Activated naive CD8-positive, alpha-beta T cell treated with anti-CD3 and anti-CD28 coated beads, Interleukin-2, amount 10 ng/mL, durations not matched to agents 7 days and 5 days (primary cell): ENCODE measurements at places on chromosomes 7 and 10. TPM values are rescaled to one million over a fixed set of nuclear protein-coding genes. Genes with fewer than 3 reads are reported as not detected.

Gene DKK1
- total RNA-seq, result not detected

DNA sequence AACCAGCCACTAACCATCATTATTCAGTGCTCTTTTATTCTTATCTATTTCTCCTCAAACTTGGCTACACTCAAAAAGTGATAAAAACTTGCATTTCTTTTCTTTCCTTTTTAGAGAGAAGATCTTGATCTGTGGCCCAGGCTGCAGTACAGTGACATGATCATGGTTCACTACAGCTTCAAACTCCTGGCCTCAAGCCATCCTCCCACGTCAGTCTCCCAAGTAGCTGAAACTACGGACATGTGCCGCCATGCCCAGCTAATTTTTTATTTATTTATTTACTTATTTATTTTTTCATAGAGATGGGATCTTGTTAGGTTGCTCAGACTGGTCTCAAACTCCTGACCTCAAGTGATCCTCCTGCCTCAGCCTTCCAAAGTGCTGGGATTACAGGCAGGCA lies 24.6 kb upstream of the TMEM248 start:
- no peaks in the 10 kb centered on the region for H3K4me1 ChIP-seq
- peaks cover 2% of the 10 kb centered on the region for H3K36me3 ChIP-seq
- H3K4me3 ChIP-seq, result no peak overlapping the region

Gene GCK
- 0.30 TPM for total RNA-seq

DNA sequence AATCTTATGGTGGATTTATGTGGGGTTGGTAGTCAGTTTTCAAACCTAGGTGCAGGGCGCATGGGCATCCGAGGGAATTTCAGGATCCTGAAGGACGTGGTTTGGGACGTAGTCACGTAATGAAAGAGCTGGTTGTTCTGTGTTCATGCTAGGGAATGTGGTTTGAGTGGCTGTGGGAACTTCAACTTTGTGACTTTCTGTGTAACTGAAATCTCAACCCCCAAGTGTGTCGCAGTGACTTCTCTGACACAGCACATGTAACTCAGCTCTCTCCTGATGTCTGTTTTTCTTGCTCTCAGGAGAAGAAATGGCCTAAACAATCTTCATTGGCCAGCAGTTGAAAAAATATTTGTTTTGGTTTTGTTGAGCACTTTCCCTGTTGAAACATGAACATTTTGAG lies 199.0 kb downstream of the PTEN start:
- H3K27me3 ChIP-seq, result no peaks in the 10 kb centered on the region
- peaks cover 7% of the 10 kb centered on the region for H3K36me3 ChIP-seq

Gene DYDC1
- not detected for total RNA-seq

- DNase-seq, result no peak
- no peak overlapping the region for H3K27ac ChIP-seq
- no peaks in the 10 kb centered on the region for H3K36me3 ChIP-seq
- H3K4me3 ChIP-seq, result no peak overlapping the region
- H3K27me3 ChIP-seq, result no peaks in the 10 kb centered on the region
Measured at GRCh38 chr7:148905093-148905666, 21.1 kb upstream of the EZH2 start.

DNA sequence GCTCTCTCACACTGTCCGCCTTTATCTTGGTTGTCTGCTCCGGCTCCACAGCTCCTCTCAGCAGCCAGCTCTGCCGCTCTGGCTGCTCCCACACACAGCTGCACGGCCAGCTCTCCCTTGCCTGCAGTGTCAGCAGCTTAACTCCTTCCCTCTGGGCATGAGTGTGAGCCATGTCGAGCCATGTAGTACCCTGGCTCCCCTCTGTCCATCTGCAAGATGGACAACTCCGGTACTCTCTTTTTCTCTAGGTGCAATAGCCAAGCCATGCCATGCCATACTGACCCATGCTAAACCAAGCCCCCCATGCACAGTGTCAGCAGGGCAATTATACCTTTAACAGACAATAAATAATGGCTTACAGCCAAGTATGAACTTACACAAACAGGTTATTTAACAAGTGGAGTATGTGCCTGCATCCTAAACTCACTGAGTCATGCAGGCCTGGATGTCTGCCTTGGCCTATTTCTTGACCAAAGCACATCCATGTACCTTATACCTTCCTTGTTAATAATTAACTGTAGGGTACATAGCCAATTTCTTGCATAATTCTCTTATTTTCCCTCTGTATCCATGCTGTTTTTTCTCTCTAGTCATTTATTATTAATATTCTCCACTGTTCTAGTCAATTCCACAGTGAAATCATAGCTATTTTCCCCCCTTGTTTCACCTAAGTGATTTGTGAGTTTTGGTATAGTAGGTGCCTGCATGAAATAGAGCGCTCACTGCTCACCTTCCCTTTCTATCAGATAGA lies 170.9 kb downstream of the CDK14 start:
- no peaks in the 10 kb centered on the region for H3K27me3 ChIP-seq
- H3K4me1 ChIP-seq, result no peaks in the 10 kb centered on the region
- H3K27ac ChIP-seq, result no peak overlapping the region
- no peaks in the 10 kb centered on the region for H3K36me3 ChIP-seq
- no peak for DNase-seq

DNA sequence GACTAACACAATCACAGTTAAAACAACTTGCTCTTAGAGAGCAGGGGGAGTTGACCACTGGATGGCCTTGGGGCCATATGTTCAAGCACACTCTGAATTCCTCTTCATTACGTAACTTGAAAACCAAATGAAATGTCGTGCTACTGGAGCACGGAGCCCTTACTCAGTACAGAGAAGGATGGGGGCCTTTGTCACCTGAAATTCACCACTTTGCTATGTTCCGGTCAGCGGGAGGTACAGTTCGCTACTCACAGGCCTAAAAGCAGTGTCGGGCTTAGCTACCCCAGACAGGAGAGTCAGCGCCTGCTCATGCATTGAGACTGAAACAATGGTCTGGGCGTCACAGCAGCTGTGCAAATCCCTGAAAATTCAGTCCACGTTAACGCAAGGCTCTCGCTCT lies 39.6 kb downstream of the GLI3 start:
- H3K27me3 ChIP-seq, result peaks cover 5% of the 10 kb centered on the region
- no peak for DNase-seq
- H3K36me3 ChIP-seq, result no peaks in the 10 kb centered on the region
- no peak overlapping the region for H3K27ac ChIP-seq

- no peaks in the 10 kb centered on the region for H3K27me3 ChIP-seq
- H3K27ac ChIP-seq, result peak overlapping the region; percentile 96
- H3K36me3 ChIP-seq, result peaks cover 6% of the 10 kb centered on the region
Measured at GRCh38 chr10:114526126-114526503, 121.8 kb upstream of the AFAP1L2 start.

DNA sequence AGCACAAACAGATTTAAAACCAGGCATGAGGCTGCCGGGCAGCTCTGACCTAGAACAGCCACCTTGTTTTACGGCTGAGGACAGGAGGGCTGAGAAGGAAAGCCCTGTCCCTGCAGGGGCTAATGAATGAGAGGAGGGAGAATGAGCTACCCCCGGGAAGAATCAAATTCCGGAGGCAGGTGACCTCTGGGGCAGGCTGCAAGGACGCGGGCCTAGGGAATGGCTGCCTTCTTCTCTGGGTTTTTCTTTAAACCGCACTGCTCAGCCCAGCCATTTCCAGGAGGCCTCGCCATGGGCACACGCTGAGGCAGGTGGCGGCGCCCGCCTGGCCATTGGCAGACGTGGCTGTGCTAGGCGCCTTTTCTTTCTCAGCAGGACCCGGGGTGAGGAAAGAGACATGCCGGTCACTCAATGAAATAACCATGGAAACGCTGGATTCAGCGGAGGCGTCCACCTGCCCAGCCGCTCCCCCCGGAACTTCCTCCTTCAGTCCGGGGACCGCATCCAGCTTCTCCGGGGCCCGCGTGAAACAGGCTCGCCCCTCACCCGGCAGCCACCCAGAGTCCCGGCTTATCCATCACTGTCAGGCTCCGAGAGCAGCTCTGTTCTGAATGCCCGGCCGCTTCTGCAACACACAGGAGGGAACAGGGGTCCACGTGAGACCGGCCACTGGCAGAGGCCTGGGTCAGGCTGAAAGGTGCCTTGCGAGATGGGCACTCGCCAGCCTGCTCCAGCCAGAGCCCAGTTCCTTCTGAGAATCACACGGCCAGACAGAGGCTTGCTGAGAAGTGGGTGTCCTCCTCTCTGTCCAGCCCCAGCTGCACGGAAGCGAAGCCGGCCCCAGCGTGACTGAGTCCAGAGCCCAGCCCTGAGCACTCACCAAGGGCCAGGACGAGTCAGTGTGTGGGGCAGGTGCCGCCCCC lies 82.1 kb downstream of the PDGFA start:
- H3K27me3 ChIP-seq, result no peaks in the 10 kb centered on the region
- H3K27ac ChIP-seq, result no peak overlapping the region
- H3K4me1 ChIP-seq, result no peaks in the 10 kb centered on the region

- no peaks in the 10 kb centered on the region for H3K4me1 ChIP-seq
- no peak overlapping the region for H3K27ac ChIP-seq
- no peak overlapping the region for H3K4me3 ChIP-seq
- DNase-seq, result peak; percentile 20
- no peaks in the 10 kb centered on the region for H3K36me3 ChIP-seq
- no peaks in the 10 kb centered on the region for H3K27me3 ChIP-seq
Measured at GRCh38 chr10:125003901-125004467, 62.1 kb downstream of the ZRANB1 start.

- no peak overlapping the region for H3K27ac ChIP-seq
- H3K36me3 ChIP-seq, result peaks cover 8% of the 10 kb centered on the region
- no peaks in the 10 kb centered on the region for H3K27me3 ChIP-seq
- DNase-seq, result no peak
Measured at GRCh38 chr7:30403477-30403876, 75.1 kb downstream of the NOD1 start.

DNA sequence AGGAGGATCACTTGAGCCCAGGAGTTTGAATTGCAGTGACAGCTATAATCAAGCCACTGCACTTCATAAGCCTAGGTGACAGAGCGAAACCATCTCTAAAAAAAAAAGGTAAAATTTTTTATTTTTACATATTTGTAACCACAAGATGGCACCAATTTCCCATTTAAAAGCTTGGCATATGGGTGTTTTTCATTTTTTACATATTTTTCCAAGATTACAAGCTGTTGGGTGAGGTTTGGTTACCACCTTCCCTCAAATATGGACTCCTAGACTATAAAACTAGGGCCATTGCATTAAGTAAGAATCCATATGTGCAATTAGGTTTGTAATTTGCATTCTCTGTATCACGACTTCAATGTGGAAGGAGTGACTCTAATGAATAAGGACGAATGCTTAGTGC lies 129.3 kb upstream of the ACBD5 start:
- no peaks in the 10 kb centered on the region for H3K36me3 ChIP-seq
- H3K27me3 ChIP-seq, result no peaks in the 10 kb centered on the region
- no peak for DNase-seq
- H3K27ac ChIP-seq, result no peak overlapping the region
- no peaks in the 10 kb centered on the region for H3K4me1 ChIP-seq
- no peak overlapping the region for H3K4me3 ChIP-seq

Gene PTF1A
- total RNA-seq, result not detected

GRCh38 chr7:33578881-33579672 lies 326.3 kb upstream of the BMPER start:
- H3K36me3 ChIP-seq, result no peaks in the 10 kb centered on the region
- H3K4me3 ChIP-seq, result no peak overlapping the region
- H3K27me3 ChIP-seq, result no peaks in the 10 kb centered on the region
- no peak for DNase-seq
- H3K27ac ChIP-seq, result no peak overlapping the region

GRCh38 chr10:128060341-128061250 lies 65.6 kb downstream of the MKI67 start:
- H3K36me3 ChIP-seq, result peaks cover 43% of the 10 kb centered on the region
- no peak for DNase-seq
- H3K27ac ChIP-seq, result peak overlapping the region; percentile 75
- H3K4me3 ChIP-seq, result no peak overlapping the region

Gene SLC29A3
- 5.8 TPM for total RNA-seq

- H3K4me3 ChIP-seq, result no peak overlapping the region
- peaks cover 9% of the 10 kb centered on the region for H3K36me3 ChIP-seq
- H3K4me1 ChIP-seq, result peaks cover 11% of the 10 kb centered on the region
Measured at GRCh38 chr7:26180792-26181198, 19.8 kb downstream of the HNRNPA2B1 start.

- no peaks in the 10 kb centered on the region for H3K36me3 ChIP-seq
- peaks cover 10% of the 10 kb centered on the region for H3K4me1 ChIP-seq
- H3K27me3 ChIP-seq, result peaks cover 16% of the 10 kb centered on the region
- no peak overlapping the region for H3K4me3 ChIP-seq
- no peak overlapping the region for H3K27ac ChIP-seq
Measured at GRCh38 chr10:92787557-92788152, 60.7 kb upstream of the EXOC6 start.

Gene SPDYE6
- total RNA-seq, result not detected

DNA sequence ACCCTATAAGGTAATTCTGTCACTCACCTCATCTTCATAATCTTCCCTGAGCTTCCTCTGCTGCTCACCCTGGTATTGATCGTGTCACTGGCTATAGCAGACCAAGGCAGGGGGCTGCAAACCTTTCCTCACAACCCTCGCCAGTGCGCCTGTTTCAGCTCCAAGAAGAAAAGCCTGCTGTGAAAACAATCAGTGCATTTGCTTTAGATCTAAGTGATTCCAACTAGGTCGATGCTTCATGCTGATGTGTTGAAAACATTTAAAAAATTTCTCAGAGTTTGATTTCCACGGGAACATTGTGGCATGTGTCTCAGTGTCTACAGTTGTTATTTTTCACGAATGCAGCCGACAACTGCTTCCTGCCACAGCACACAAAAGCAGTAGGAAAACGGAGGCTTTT lies 27.3 kb downstream of the POU6F2 start:
- H3K27me3 ChIP-seq, result no peaks in the 10 kb centered on the region
- H3K27ac ChIP-seq, result no peak overlapping the region
- no peaks in the 10 kb centered on the region for H3K4me1 ChIP-seq
- DNase-seq, result no peak

Gene ASB4
- not detected for total RNA-seq

GRCh38 chr10:32377458-32378259 lies 30.7 kb upstream of the EPC1 start:
- no peaks in the 10 kb centered on the region for H3K27me3 ChIP-seq
- peaks cover 17% of the 10 kb centered on the region for H3K36me3 ChIP-seq
- DNase-seq, result no peak
- H3K4me1 ChIP-seq, result peaks cover 18% of the 10 kb centered on the region
- no peak overlapping the region for H3K27ac ChIP-seq

Gene C10orf67
- not detected for total RNA-seq

Gene MORN4
- total RNA-seq, result 1.7 TPM

DNA sequence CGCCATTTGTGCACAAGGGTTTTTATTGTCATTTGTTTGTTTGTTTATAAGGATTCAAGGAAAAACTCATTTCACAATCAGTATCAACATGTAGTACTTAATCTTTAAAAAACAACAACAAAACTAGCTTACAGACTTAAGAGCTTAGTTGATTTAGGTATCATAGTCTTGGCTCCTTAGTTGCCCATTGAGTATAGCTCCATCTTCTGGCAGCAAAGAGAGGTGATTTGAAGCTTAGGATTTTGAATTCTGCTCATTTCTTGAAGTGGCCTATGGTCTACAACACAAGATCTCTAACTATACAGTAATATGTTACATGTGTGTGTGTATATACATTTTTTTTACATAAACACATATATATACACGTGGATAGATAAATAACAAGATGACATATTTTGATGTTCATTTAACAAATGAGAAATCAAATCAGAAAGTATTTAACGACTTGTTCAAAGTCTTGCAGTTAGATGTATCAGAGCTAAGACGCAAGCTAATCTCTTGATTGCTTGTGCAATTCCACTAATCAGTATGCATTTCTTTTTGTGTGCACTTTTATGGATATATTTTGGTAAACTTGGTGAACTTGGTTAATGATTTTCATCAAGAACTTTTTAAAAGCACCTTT lies 307.3 kb downstream of the CAMK1D start:
- H3K4me3 ChIP-seq, result no peak overlapping the region
- DNase-seq, result no peak
- no peaks in the 10 kb centered on the region for H3K27me3 ChIP-seq
- no peak overlapping the region for H3K27ac ChIP-seq

GRCh38 chr10:103513380-103514060 lies 20.0 kb downstream of the NEURL1 start:
- H3K27me3 ChIP-seq, result peaks cover 15% of the 10 kb centered on the region
- no peak for DNase-seq
- no peak overlapping the region for H3K27ac ChIP-seq
